ENCODE measurements at places on chromosomes 5 and 9.

DNA sequence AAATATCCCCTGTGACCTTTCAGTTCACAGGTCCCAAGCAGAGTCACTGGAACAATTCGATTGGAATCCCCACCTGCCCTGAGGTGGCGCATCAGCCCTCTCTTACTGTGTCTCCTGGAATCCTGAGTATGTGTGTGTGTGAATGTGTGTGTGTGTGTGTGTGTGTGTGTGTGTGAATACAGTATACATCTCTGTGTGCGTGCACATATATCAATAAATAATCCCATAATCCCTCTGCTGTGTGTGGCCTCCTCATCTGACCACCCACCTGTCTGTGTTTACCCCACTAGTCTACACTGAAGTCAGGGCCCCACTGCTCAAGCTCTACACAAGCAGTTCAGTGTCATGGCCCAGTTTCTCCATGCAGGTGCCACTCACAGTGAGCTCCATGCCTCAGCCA, 187.4 kb downstream of the ERCC6L2 start:
- no peak for DNase-seq

DNA sequence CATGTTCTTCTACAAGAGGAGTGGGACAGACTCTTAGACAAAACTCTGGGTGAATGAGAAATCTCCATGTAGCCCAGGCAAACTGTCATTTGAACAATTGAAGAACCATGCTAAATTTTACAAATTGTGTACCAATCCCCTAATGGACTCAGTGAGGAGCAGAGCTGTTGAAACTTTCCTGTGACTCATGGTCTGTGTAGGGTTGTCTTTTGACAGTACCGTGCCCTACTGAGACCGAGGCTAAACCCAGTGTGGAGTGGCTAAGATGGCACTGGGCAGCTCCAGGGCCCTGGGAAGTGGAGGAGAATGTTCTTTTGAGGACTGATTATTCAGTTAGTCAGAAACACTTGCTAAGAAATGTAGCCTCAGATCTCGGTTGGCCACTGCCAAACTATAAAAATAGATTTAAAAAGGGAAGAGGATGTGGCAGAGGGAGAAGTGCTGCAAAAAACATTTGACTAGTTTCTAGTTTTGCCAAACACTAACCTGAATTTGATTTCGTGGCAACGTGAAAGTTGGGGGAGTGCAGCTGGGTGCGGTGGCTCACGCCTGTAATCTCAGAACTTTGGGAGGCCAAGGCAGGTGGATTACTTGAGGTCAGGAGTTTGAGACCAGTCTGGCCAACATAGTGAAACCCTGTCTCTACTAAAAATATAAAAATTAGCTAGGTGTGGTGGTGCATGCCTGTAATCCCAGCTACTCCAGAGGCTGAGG, 24.7 kb downstream of the POU4F3 start:
- no peak for DNase-seq

DNA sequence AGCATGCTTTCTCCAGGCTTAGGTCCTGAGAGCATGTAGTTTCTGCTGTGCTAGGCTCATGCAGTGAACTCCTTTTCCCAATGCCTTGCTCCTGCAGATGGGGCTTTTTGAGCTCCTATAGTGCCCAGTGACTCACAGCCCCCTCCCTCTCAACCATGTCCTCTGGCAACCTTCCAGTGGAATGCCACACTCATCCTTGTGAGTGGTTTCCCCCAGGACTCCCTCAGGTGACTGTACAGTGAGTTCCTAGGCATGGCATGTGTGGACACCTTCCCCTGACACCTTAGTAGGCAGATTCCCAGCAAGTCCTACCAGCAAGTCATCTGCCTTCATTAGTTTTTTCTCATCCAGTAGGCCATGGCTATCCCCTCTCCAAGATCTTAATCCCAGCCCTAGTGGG, 72.4 kb upstream of the CXCL14 start:
- DNase-seq, result peak; percentile 18

DNA sequence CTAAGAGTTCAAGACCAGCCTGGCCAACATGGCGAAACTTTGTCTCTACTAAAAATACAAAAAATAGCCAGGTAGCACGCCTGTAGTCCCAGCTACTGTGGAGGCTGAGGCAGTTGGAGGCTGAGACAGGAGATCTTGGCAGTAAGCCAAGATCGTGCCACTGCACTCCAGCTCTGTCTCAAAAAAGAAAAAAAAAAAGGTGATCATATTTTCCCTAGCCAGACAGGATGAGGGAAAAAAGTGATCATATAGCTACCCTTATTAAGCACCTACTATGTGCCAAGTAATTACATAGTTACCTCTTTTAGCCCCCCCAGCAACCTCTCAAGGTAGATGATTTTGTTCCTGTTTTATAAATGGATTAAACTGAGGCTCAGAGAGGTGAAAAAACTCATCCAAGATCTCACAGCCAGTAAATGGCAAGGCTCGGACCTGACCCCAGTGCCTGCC, 18.1 kb upstream of the RPL26L1 start:
- peak; percentile 42 for DNase-seq
